NCI-H187 treated with DMSO at 0.1 percent for 48 hours (cell line): ENCODE measurements at places on chromosomes 1 and 21.

DNA sequence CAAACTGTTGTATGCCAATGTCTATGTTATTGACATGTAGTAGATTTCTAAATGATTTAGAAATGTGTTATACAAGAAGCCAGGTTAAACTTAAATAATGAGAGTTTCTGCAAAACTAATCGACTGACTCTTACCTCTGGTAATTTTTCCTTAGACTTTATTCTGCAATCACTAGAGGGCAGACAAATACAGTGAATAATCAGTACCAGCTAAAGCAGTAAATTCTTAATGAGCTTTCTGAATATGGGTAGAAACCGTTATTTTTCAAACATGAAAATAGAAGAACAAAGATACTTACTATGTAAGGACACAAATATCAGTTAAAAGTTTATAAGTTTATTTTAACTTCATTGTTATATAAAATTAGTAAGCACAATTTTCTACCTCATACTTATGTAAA, 97.9 kb upstream of the RGS1 start:
- no peak for DNase-seq

GRCh38 chr1:240794046-240794843, 182.3 kb upstream of the GREM2 start:
- no peak for DNase-seq

- DNase-seq = no peak
These were observed 30.4 kb upstream of the SLC30A1 start for GRCh38 chr1:211609120-211610024.

DNA sequence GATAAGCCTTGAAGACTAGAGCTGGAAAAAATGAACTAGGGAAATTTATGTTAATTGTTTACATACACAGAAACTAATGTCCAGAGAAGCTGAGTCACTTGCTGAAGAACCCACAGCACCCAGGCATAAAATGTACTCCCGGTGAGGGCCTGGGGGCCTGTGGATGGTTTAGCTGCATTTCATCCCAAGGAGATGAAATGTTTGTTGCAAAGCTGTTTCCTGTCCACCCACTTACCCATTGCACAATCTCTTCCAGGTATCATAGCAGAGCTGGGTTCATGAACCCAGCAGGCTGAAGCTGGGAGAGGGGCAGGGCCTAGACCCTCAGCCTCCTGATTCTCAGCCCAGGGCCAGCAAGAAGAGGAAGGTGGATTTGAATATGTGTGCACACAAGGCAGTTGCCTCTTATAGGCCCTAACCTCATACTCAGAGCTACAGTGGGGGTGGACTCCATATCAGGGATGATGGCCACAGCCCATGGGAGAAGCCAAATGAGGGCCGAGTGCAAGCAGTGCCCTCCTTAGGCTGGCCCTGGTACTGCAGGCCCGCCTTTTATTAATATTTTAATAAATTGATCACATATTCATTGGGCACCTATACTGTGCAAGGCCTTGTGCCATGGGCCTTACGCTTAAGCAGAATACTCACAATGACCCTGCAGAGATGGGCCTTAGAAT, 110.8 kb downstream of the LACTBL1 start:
- no peak for DNase-seq

GRCh38 chr1:94894630-94895029, 32.3 kb downstream of the CNN3 start:
- DNase-seq = no peak
